Thyroid gland (tissue), 4 donors: ENCODE measurements at places on chromosomes 2 and 18. TPM values are rescaled to one million over a fixed set of nuclear protein-coding genes. Genes with fewer than 3 reads are reported as not detected.
A peak's percentile ranks its signal among the peaks of the same experiment; 100 is the strongest.

- no peak for DNase-seq
Measured at GRCh38 chr2:217419055-217419671, 559.3 kb upstream of the TNP1 start.

- no peak for DNase-seq
Measured at GRCh38 chr2:205627085-205627484, 55.2 kb upstream of the NRP2 start.

GRCh38 chr18:38310936-38311335 lies 745.3 kb upstream of the CELF4 start:
- DNase-seq: no peak

- DNase-seq: no peak
Measured at GRCh38 chr2:36618381-36618780, 20.4 kb upstream of the FEZ2 start.

DNA sequence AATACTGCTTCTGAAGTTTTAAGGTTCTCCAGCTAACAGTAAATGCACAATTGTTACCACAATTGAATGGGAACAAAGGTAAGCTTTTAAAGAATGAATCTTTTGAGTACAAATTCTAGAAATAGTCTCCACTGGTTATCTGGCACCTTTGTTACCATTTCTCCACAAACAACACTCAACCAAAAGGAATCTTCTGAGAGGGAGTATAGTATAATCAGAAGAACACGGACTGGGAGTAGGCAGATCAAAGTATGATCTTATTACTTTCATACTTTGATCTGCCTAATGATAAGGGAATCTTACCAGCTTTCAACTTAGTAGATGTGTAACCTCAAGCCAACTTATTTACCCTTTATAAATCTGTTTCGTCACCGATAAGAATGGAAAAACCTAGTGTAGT lies 1.4 kb downstream of the CEP76 start:
- no peak for DNase-seq

CHRNG gene
- total RNA-seq: not detected

- no peak for DNase-seq
Measured at GRCh38 chr2:128235581-128235980, 83.1 kb downstream of the HS6ST1 start.

PAX3 gene
- total RNA-seq: not detected

DNA sequence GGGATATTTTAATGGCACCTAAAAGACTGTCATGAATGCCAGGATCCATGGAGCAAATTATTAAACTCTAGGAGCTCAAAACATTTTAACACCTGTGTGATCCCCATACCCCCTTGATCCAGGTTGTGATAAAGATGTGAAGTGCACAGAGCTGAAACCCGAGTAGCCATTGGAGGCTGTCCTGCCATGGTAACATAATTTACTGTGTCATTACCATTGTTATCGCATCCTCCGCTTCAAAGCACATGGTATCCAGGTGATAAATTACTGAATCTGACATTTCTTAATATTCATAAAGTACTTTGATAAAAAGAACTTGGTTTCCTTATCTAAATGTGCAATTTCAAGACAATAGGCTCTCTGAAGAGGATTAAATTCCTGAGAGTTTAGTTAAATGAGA lies 109.3 kb downstream of the CHST9 start:
- DNase-seq: no peak

- DNase-seq: no peak
Measured at GRCh38 chr18:44516450-44516849, 164.2 kb upstream of the SETBP1 start.

- DNase-seq: no peak
Measured at GRCh38 chr2:10392951-10393639, 55.0 kb downstream of the ODC1 start.

GRCh38 chr18:46275370-46275769 lies 171.2 kb downstream of the HAUS1 start:
- DNase-seq: no peak

DNA sequence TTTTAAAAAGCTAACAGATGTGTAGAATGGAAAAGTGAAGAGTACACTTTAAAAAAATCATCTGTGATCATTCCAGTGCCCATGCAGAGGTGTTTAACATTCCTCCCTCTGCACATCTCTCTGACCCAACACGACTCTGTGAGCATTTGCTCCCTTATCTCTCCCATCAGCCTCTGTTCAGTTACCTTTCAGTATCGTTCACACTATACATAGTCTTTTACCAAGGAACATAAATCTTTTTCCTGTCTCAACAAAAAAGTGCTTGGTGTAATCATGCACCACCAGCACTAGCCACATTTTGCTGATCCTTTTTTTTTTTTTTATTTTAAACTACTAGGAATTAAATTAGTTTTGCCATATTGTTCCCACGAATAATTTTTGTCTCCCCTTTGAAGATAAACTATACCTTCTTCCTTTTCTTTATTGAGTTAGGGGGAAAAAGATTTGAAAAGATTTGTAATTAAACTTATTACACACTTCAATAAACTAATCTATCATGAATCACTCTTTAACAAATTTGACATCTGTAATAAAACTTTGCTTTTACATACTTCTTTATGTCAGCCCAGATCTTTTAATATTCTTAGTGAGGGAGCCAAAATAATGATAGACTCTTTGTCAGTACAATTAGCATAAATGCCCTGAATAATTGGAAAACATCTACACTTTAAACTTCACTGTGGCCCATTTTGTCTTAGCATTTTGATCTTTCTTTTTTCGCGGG lies 489.8 kb upstream of the FANCL start:
- no peak for DNase-seq

DNA sequence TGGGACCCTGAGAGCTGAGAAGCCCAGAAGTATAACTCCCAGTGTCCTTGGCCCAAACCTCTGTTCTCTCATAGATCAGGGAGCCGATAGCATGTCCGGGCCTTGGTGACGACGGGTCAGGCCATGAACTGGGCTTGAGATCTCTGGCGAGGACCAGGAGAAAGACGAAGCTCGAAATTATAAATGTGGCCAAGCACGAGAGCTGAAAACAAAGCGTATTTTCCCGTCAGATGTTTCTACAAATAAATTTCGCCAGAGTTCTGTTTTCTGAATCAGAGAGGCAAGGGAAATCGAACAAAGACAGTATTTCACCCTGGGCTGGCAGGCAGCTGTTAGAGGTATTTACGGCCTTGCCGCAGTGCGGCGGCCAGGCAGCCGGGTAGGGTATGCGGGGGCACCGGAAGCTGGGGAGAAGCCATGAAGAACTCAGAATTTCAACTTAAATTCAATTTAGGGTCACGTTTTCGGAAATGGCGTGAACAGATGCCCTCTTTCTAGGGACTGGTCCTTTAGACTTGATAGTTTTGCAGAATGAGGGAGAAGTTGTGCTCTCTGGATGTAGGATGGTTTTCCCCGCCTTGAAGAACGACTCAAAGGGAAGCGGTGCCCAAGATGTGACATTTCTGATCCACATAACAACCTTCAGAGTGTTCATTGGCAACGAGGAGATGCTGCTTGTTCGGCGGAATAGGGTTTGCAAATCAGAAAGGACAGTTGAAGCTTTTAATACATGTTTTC lies 9.6 kb downstream of the HOXD8 start:
- no peak for DNase-seq

GRCh38 chr2:238240757-238241711 lies 1.2 kb upstream of the HES6 start:
- DNase-seq: peak; percentile 79

DNA sequence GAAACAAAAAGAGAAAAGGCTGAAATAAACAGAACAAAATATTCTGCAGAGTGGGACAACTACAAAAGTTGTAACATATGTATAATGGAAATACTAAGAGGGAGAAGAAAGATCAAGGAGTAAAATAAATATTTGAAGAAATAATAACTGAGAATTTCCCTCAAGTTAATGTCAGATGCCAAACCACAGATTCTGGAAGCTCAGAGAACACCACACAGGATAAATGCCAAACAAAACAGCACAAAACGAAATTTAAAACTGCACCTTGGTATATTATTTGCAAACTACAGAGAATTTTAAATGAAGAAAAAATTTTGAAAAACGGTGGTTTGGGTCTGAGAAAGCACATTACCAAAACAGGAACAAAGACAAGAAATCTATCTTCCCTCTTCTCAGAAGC lies 1588.9 kb upstream of the TMEFF2 start:
- DNase-seq: no peak

- DNase-seq: no peak
Measured at GRCh38 chr2:173397539-173397938, 42.9 kb downstream of the CDCA7 start.

DNA sequence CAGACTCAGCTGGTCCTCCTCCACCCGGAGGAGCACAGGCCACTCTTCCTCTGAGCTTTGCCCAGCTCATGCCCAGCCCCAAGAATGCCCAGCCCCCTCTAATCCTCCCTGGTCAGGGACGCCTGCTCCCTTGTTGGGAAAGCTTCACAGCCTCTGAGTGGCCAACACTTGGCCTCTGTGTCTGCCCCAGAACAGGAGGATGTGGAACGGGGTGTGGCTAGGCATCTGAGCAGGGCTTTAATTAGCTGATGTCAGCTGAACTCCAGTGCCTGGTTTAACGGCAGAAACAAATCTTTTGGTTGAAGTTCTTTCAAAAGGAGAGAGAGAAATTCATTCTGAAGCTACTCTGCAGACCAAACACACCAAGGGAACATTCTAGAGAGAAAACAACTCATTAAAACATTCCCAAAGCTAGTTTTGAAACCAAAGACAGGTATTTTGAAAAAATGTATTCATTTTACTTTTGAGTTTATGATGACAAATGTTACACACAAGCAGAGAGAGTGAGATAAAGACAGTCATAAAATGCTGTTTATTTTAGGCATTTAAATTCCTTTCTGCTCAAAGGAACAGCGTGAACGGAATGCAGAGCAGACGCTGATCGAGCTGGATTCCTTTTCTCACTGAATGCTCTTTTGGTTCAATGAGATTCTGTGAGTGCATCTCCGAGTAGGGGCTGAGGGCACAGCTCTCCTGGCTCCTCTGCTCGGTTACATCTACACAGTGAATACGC lies 63.8 kb downstream of the RTP5 start:
- DNase-seq: peak; percentile 96

SERPINB8 gene
- total RNA-seq: 6.0 TPM

DNA sequence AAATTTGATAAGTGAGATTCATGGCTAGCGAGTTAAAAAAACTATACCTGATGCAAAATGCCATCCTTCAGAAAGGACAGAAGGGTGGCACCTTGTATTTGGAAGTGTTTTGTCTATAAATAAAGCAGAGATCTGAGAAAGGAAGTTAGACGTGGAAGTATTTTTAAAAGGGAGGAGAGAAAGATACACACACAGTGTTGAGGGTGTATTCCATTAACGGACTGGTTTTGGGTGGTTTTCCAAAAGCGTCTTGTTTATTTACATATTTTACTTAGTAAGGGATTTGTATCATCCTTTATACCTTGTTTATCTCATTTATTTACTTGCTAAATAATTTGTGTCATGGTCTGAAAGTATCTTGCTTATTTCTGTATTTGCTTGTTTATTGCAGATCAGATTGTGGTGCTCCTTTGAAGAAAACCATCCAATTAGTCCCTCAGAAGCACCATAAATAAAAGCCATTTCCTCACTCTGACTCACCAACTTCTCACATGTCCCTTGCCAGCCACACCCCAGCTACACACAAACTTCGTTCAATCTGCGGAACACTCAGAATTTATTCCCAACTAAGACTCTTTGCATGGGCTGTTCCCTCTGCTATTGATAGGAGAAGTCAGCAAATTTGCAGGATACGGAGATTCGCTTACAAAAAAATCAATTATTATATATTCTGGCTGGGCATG lies 90.8 kb downstream of the FAM124B start:
- no peak for DNase-seq
